GF-D8 (cell line): ENCODE measurements at places on chromosomes 12 and 14.

DNA sequence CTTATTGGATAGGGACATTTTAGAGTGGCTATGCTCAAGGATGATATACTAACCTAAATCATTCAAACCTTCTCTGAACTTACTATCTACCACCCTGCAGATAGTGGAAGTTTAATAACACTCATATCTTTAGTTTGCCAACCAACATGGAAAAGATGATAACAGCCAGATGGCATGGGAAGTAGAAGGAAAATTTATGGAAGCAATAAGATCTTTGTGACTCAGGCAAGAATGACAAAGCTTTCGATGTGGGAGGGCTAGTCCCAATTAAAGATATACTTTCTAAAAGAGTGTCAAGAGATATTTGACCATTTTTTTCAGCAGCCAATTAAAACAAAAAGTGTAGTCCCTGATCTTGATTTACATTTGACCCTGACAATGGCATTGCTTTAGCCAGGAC lies 631.7 kb downstream of the RPS29 start:
- no peak for DNase-seq

GRCh38 chr14:54503486-54503885 lies 6.2 kb upstream of the CGRRF1 start:
- DNase-seq = no peak

DNA sequence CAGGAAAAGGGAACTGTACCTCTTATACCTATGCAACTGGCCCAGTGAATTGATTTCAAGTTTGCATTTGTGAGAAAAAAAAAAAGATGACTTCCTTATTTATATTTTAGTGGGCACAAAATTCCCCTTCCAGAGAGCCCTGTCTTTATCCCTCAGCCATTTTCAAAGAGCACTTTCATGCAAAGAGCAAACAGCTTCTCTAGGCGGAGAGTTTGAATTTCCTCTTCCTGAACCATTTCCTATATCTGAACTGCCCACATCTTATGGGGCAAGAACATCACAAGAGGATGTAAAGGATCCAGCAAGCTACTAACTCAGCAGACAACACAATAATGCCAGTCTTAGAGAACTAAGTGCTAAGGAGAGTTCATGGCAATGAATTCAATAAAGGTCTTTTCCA lies 22.3 kb upstream of the PLXNC1 start:
- DNase-seq = peak; percentile 85

DNA sequence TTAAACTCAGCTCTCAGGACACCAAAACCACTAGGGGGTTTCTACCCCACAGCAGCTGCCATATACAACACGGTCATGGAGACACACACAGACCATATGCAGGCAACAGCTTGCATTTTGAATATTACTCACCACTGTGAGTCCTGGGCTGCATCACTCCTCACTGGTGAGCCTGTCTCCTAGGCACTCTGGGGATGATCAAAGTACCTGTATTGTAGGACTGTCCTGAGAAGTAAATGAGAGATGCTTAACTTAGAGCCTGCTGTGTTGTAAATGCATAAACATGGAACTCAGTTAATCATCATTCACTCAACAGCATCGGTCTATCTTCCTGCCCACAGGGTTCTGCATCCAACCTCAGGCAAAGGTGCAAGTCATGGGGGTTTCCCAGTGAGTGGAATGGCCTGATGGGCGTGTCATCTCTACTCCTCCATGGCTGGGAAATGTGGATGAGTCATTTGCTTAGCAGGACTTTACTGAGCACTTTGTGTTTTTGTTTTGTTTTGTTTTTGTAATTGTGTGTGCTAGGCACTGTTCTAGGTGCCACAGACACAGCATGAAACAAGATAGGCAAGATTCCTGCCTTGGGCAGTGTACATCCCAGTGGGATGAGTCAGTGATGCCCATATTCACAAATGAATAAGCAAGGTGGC lies 1141.2 kb upstream of the TMEM132C start:
- DNase-seq = no peak

GRCh38 chr14:101929946-101930345 lies 34.4 kb upstream of the DYNC1H1 start:
- DNase-seq = no peak

DNA sequence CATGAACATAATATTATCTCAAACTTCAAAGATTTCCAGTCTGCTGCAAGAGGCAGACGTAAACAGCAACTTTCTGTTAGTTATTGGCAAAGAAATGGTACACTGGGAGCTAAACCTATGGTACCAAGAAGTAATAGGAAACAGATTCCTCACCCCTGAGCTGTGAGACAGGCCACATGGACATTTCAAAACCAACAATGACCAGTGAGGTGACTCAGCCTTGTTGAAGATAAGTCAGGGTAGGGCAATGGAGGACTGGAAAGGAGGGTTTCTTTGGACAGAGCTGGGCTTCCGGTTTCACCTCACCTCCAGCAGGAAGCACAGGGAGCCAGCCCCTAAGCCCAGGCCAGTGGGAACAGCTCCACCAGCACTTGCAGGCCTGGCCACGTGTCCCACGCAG lies 1320.5 kb downstream of the AACS start:
- no peak for DNase-seq

DNA sequence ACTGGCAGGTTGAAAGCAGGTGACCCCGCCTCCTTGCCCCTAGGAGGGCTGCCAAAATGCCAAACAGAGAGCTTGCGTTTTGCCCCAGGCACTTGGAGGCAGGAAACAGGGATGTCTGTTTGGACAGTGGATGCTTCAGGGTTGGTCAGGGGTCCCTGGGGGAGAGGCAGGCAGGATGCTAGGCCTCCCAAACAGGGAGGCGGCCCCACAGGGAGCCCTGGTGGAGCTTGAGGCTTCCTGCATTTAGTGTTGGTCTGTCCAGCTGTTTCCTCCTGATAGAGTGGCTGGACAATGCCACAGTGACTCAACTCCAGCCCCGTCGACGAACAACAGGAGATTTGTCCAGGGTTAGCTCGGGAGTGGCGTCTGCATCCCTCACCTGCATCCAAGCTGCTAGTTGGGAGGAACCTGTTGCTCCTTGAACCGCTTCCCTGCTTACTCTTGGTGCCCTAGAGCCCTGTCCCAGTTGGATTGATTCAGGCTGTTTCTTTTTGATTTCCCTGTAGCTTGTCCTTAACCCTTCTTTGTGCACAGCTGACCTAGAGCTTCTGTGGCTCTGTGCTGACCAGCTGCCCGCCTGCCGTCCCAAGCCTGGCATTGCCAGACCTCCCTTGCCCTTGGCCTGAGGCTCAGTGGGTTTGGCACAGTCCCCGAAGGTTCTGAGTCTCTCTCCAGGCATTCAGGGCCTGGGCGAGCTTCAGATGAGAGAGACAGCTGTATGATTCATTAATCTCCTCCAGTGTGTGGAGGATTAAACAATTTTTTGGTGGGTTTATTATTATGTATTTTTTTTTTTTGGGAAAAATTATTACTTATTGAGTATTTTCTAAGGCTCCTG lies 45.9 kb downstream of the TSPAN9 start:
- no peak for DNase-seq

GRCh38 chr12:57148469-57149244 lies 1.2 kb upstream of the LRP1-AS start:
- no peak for DNase-seq

DNA sequence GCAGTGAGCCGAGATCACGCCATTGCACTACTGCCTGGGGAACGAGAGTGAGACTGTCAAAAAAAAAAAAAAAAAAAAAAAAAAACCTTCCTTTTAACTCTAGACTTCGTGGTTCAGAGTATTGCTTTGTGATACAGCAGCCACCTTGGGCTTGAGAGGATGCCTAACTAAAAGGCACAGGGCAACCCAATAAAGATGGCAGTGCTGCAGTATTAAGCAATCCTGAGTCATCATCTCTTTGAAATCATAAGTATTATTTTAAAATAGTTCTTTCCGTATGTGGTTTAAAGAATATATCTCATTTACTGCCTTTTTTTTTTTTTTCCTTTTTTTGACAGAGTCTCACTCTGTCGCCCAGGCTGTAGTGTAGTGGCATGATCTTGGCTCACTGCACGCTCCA lies 116.1 kb downstream of the PLEKHA5 start:
- DNase-seq = no peak

DNA sequence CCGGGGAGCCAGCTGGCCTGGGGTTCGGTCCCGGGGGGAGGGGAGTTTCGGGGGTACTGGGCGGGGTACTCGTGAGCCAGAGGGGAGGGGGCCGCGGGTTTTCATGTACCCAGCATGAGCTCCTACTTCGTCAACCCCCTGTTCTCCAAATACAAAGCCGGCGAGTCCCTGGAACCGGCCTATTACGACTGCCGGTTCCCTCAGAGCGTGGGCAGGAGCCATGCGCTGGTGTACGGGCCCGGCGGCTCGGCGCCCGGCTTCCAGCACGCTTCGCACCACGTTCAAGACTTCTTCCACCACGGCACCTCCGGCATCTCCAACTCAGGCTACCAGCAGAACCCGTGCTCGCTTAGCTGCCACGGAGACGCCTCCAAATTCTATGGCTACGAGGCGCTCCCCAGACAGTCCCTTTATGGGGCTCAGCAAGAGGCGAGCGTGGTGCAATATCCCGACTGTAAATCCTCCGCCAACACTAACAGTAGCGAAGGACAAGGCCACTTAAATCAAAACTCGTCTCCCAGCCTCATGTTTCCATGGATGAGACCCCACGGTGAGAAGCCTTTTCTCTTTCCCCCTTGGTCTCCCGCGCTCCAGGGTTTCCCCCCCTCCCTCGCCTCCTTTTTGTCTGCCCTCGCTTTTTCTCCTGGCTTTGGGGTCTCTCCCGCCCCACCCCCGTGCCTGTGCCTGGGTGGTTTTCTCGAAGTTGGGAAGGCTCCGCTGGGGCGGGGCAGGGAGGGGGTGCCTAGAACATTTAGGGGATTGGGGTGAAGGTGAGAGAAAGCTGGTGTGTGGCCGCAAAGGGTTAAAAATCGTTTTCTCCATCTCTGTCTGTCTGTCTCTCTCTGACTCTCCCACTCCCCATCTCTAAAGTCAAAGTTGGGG lies 627 bp downstream of the HOXC8 start:
- DNase-seq = no peak

DNA sequence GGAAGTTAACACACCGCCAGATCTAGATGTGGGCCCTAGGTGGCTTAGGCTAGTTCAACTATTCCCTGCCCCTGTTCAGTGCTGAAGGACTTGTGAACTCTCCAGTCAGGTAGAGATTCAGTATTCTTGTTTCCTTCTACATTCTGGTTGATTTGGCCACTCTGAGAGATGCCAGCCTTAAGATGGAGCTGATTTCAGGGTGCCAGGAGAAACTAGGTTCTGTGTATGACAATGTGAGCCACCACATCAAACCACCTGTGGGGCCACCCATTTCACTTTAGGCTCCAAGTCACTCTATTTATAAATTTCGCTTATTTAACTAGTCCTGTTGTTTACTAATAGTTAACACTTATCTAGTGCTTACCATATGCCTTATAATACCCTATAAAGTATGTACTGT lies 26.0 kb downstream of the FRMD6 start:
- DNase-seq = no peak

GRCh38 chr12:109711596-109712461 lies 1.8 kb upstream of the FAM222A start:
- no peak for DNase-seq

- DNase-seq = no peak
Observed at GRCh38 chr14:20551606-20552005, 9.2 kb downstream of the RNASE9 start.
